ENCODE measurements at places on chromosomes 5 and 9.

GRCh38 chr5:43683884-43684471 is 81.0 kb downstream of the NNT start:
- no peak for DNase-seq

DNA sequence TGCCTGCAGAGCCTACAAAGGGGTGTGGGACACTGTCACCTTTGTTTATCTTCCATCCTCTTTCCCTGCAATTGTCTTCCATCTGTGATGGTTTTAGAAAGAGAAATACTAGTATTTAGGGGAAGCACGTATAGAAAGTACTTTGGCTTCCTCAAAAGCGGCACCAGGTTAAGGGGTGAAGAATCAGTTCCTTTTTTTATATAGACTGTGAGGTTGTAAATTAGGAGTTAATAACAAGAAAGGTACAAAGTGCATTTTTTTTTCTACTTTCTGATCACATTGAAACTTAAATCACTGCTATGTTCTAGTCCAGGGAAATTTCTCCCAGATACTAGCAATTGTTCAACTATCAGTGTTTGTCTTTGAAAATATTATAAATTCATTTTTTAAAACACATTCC is 219.3 kb downstream of the CEMIP2 start:
- no peak for DNase-seq

DNA sequence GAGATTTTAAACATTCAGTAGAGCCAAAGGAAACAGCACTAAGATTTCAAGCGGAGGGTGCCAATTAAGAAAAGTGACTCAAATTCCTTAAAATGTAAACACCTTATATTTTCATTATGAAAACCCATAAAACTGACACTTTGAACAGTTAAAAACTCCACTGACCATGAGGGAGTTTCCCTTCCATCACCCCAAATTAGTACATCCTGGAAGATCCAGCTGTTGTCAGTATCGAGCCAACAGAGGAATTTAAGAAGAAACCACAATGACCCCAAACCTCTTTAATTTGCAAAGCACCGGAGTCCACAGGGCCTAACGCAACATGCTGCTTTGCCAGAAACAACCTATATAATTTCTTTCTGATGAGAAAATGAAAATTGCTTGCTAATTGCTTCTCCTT is 41.3 kb downstream of the ROR2 start:
- DNase-seq, result no peak

GRCh38 chr5:170216257-170216864 is 16.4 kb upstream of the C5orf58 start:
- DNase-seq, result peak; percentile 42

- no peak for DNase-seq
Measured at GRCh38 chr5:171313481-171314206, 4.6 kb downstream of the TLX3 start.

DNA sequence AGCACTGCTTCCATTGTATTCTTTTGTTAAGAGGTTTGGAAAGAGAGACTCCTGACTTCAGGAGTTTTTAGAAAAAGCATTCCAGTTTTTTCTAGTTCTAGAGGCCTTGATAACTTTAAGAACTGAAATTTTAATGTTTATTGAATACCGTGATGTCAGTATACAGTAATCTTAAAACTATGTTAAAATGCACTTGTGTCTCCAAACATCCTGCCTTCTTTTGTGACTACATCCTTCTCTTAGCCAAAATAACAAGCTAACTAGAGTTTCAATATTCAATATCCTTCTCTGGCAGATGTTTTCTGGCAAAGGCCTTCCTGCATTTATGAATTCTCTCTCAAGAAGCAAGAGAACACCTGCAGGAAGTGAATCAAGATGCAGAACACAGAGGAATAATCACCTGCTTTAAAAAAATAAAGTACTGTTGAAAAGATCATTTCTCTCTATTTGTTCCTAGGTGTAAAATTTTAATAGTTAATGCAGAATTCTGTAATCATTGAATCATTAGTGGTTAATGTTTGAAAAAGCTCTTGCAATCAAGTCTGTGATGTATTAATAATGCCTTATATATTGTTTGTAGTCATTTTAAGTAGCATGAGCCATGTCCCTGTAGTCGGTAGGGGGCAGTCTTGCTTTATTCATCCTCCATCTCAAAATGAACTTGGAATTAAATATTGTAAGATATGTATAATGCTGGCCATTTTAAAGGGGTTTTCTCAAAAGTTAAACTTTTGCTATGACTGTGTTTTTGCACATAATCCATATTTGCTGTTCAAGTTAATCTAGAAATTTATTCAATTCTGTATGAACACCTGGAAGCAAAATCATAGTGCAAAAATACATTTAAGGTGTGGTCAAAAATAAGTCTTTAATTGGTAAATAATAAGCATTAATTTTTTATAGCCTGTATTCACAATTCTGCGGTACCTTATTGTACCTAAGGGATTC is 43.1 kb downstream of the NDFIP1 start:
- DNase-seq, result peak; percentile 74

- DNase-seq, result peak; percentile 83
Measured at GRCh38 chr5:57447658-57448057, 35.0 kb downstream of the ACTBL2 start.

DNA sequence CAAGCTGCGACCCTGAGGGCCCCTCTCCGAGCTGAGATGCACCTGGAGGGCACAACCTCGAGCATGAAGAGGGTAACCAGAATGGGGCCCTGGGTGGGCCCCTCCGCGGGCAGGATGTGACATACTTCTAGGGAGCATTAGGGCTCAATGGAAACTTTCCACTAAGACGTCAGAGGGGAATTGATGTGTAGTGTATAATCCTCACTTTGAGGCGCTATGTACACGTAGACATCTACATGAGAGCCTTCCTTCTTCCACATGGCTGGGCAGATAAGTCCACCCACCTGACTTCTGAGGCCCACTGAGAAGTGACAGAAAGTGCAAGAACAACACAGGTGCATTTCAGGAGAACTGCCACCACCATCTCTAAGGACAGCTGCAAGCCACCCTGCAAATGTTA is 61.0 kb downstream of the DAP start:
- no peak for DNase-seq

DNA sequence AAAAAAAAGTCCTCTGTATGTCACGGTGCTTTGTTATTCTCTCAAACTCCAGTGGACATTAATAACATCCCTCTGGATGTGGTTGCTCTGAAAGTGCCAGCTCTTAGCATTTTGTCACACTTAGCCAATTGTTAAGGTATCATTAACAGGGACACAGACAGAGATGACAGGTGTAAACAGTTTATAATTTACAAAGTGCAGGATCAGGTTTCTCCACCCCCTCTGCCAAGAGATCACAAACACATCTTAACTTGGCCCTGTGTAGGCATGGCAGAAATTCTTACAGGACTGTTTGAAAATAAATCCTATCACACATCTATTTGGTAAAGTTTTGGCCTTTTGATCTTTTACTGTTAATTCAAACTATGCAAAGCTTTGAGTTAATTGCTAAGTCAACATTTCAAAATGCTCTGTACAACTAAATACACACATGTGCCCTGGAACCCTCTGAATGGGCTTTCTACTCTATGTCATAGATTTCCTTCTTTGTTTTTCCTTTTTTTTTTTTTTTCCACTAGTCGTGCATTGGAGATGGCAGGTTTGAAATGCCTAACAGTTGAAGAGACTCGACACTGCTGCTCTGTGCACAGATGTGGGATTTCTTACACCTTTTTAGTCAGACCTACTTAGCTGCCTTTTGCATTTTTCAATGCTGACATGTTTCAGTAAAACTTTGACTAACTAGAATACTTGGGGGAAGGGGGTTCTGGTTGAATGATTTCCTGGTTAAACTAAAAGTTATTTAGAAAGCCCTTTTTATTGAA is 41.7 kb downstream of the SEMA6A start:
- no peak for DNase-seq

- no peak for DNase-seq
Measured at GRCh38 chr9:15640121-15640520, 87.3 kb downstream of the CCDC171 start.

- DNase-seq, result peak; percentile 73
Measured at GRCh38 chr5:127012916-127013315, 17.4 kb downstream of the MARCHF3 start.

DNA sequence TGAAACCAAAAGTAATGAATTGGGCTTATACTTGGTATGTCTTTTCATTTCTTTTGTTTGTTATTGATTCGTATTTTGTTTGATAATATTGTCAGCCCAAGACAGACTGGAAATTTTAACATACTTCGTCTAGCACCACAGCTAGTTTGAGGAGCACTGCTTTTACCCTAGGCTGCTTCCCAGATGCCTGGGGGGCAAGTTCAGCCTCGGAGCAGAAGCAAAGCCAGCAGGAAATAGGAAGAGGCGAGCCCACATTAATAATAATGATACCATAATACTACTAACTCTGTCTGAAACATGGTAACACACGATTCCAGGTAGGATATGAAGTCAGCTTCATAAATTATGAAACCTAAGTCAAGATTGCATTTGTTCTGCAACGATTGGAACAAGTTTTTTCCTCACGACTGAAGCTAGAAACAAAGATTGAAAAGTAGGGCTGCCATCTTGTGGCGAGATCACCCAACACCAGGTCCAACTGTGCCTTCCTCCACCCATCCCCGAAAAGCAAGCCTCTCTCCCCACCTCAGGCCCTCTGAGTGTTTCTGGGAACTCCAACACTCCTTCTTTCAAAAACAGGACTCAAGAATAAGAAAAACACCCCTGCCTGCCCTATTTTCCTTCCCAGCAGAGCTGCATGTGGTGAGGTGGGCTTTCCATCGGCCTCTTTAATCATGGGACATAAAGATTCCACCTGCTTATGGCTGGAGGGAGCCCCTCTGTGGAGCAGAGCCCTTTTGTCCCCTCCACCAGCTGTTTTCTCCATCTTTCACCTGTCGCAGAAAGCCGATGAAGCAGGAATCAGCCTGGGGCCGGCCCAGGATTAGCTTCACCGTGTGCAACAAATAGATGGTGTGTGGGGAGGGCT is 236.4 kb downstream of the CAAP1 start:
- no peak for DNase-seq

- no peak for DNase-seq
Measured at GRCh38 chr5:177482359-177482795, 8.9 kb upstream of the DBN1 start.

DNA sequence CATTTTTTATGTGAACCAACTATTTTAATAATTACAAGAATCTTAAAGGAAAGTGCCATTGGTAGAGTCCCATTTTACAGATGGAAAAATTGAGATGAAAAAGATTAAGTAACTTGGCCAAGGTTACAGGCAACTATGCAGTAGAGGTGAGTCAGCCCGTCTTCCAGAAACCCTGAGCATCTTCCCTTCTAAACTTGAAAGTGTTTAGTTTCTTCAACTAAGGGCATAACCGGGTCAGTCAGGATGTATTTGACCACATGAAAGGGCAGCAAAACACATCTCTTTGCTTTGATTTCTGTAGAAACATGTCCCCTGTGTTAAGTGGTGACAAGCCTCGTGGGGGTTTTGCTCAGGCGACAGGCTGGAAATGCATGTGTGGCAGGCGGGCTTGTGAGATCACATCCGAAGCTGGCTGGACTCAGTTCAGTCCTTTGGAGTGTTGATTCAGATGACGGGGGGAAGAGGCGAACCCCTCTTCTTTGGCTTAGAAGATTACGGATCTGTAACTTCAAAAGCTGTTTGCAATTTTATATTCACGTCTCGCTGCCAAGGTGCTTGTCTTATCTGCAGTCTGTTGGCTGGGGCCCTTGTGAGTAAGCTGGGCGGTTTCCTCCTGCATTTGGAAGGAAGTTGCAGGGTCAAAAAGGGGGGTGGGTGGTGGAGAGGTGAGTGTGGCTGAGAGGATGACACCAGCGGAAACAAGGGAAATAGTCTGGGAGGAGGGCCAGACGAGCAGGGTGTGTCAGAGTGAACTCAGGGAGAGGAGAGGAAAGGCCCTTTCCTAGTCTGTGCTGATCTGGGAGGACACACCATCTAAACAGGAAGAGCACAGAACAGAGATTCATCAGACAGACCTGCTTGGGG is 78.9 kb upstream of the RPS23 start:
- DNase-seq, result peak; percentile 95

- no peak for DNase-seq
Measured at GRCh38 chr9:130598188-130598587, 18.8 kb downstream of the FUBP3 start.
